Psoas muscle (tissue), 8 donors: ENCODE measurements at places on chromosomes 5 and 9. TPM values are rescaled to one million over a fixed set of nuclear protein-coding genes. Genes with fewer than 3 reads are reported as not detected.
A peak's percentile ranks its signal among the peaks of the same experiment; 100 is the strongest.

GRCh38 chr5:67366691-67367395 is 170.2 kb upstream of the CD180 start:
- DNase-seq: no peak

- no peak for DNase-seq
Measured at GRCh38 chr5:73369278-73369677, 79.3 kb downstream of the FOXD1 start.

GRCh38 chr5:126098330-126099017 is 324.7 kb upstream of the GRAMD2B start:
- DNase-seq: no peak

DNA sequence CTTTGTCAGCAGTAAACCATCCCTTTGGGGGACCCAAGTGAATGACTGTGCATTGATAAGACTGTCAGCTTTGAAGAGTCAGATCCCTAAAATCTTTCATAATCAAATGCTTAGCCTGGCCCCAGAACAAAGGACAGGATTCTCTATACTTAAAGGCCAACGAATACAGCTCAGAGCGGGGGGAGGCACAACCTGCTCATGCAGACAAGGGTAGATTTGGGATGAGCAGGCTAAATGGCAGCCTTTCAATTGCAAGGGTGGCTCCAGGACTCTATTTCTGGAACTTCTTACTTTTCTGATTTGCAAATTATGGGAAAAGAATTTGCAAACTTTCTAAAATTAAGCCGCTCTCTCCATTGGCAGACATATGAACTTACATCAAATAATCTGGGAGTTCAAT is 66.4 kb downstream of the ELL2 start:
- DNase-seq: no peak

- DNase-seq: no peak
Measured at GRCh38 chr5:127907907-127908306, 175.7 kb upstream of the SLC12A2 start.

DNA sequence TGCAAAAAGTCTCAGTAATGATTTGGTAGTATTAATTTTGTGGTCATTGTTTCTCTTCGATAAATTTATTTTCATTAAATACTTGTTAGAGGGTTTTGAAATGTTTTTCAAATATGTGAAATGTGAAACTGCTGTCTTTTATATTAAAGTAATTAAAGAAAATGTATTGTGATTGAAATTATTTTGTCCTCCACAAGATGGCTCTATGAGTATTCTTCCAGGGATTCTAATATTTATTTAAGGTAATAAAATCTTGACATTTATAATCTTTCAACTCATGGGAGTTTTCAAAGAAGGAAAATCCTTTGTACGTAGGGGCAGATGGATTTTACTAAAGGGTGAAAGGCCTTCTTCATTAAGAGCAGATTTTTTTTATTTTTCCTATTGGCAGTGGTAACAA is 19.3 kb downstream of the ISOC1 start:
- no peak for DNase-seq

GRCh38 chr5:113147101-113147508 is 170.5 kb downstream of the DCP2 start:
- DNase-seq: no peak

DNA sequence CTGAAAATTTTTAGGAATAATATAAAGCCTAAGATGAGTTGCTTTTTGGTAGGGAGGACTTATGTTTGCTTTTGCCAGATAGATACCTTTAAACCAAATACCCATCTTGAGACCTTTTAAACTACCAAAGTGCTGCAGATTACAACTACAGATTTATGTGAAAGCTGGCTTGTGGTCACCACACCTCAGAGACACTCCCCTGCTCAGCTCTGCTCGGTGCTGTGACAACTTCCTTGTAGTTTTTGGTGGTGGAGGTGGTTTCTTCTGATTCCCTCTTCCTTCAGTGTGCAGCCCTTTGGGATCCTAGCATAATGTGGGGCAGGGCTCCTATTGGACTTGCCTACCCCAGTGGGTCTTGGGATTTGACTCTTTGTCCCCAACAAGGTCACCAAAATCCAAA is 29.2 kb downstream of the GARNL3 start:
- DNase-seq: no peak

GRCh38 chr9:9973062-9973461 is 639.7 kb downstream of the PTPRD start:
- no peak for DNase-seq

- DNase-seq: peak; percentile 29
Measured at GRCh38 chr5:180399401-180400215, 46.5 kb upstream of the GFPT2 start.

DNA sequence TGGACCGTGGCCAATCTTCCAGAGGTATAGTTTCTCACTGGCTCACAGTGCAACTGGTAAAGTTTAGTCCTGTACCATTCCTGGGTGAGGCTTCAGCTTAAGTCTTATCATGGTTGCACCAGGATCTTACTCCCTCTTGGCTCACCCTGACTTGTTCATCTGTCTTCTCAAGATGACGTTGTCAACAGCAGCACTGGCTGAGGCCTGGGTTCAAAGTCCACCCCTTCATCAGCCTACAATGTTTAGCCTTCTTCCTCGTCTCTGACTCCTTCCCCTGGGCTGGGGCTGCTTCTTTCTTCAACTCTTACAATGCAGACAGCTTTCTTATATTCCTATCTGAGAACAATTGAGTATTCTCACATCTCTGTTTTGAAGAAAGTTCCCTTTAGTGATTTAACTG is 311.1 kb upstream of the CLINT1 start:
- no peak for DNase-seq

DNA sequence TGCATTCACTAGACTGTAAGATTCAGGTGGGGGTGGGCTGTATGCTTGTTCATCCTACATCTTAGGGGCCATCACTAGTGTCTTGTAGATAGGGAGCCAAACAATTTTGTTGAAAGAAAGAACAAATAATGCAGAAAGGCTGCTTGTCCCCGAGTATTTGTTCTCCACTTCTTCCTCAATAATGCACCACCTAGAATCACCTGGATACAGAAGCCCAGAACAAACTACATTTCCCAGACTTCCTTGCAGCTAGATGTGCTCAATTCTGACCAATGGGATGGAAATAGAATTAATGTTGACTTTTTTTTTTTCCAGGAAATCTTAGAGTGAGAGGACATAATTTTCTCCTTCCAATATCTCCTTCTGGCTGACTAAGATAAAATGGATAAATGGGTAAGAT is 38.9 kb upstream of the TNFSF8 start:
- DNase-seq: no peak

DNA sequence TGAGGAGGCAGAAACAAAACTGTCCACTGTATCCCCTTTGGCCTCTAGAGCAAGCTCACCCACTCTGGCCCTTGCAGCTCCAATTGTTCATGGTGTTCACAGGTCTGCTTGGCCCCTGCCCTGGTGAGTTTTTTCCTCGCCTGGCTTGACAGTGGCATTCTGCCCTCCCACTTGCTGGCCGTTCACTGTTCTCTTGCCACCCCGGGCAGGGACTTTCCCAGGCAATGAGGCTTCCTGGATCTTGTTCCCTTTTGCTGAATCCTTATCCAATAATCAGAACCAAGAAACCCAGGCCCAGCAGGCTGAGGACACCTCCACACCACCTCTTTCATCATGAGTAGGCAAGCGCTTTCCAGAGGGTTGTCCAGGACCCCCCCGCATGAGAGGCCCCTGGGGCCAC is 31.2 kb downstream of the ZNF618 start:
- DNase-seq: no peak

GRCh38 chr5:137385064-137385463 is 114.1 kb downstream of the SPOCK1 start:
- DNase-seq: no peak

Gene STC2
- 2.1 TPM for total RNA-seq

Gene GARNL3
- total RNA-seq: 2.2 TPM

Gene NRG2
- total RNA-seq: 19.6 TPM

Gene POMT1
- 15.6 TPM for total RNA-seq

Gene IL3
- not detected for total RNA-seq

Gene RELL2
- total RNA-seq: 0.61 TPM

Gene CDX1
- not detected for total RNA-seq

Gene ECM2
- total RNA-seq: 4.5 TPM

Gene SLC6A3
- total RNA-seq: not detected

Gene CWC27
- total RNA-seq: 26.8 TPM

Gene CRB2
- not detected for total RNA-seq
